ENCODE measurements at places on chromosomes 7 and 10.

DNA sequence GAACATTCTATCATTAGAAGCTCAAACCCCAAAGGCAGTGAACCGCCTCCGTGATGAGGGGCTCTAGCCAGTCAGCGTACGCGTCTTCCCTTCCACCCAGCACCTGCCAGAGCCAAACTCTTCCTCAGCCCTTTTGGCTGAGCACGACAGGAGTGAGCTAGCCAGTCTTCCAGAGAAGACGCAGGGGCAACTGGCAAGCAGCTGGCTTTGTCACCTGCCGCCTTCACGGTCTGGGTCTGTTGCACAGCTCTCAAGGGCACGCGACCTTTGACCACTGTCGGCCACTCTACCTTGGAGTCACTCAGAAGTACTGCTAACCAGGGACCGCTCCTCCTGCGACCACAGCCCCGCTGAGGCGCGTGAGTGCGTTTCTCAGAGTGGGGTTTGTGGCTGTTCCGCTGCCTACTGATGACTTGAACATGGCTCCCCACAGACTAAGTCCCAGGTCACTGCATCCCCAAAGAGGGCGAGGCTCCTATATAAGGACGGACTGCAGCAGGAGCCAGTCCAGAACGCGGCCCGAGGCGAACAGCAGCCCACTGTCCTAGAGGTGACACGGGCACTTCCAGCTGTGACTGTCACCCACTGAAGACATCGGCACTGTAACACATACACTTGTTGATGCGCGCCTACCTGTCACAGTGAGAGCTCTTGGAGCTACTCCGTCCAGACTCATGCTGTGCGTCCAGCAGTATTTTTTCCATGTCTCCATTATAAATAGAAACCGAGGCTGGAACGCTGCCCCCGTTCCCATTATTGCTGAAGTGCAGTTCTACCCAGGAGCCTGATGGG is 8.4 kb downstream of the BNIP3 start:
- no peak for DNase-seq

DNA sequence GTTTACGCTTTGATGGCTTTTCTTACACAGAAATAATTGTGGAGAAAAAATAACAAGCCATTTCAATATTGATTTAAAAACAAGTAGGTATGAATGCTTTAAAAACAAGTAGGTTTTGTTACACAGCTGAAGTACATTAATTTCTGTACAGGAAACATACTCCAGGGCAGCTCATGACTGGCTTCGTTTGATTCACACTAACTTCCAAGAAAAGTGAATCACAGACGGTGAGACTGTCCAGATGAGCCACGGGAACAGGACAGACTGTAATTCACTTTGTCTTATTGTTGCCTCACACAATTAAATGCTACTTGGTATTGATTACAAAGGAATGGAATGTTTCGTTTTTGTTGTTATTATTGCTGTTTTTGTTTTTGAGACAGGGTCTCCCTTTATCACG is 26.6 kb upstream of the SNX10 start:
- DNase-seq, result no peak

GRCh38 chr10:101444058-101444898 is 90.3 kb downstream of the BTRC start:
- no peak for DNase-seq

DNA sequence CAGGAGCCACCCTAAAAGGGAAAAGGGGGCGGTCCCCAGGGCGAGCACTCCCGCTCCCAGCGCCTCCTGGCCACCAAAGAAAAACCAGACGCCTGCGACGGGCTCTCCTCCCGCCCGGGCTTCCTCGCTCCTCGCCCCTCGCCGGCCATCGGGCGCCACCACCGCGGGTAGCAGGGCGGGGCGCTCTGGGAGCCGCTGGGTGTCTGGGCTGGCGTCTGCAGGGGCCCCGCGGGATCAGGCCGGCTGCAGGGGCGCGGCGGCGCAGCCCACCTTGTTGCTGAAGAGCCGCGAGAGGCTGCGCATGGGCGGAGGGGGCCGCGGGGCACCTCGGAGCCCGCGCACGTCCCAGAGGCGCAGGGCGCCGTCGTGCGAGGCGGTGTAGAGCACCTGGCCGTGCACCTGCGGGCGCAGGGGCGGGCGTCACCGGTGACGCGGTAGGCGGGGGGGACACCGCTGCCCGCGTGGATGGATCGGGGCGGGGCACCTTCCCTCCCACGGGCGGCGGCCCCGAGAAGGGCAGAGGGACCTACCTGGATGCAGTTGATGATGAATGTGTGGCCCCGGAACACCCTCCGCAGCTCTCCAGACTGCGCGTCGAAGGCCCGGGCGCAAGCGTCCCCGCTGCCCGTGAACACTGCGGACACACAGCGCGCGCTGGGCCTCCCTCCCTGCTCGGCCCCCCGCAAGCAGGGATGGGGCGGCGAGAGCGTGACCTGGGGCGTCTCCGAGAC is 28.3 kb downstream of the WDR86 start:
- peak; percentile 33 for DNase-seq

DNA sequence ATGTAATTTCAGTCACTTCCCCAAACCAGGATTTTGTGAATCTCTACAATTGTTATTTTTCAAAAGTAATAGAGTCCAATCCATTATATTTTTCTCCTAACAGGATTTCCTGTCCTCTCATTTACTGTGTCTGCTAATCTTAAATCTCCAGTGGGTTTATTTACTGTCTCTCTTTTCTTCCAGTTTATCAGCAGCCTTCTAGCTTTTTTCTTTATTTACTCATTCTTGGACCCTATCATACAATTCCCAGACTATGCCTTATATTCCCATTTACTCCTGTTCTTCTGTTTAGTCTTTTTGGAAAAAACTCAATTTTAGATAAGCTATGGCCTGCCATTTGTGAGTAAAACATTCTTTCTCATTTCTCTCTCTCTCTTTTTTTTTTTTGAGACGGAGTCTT is 94.7 kb downstream of the STK31 start:
- DNase-seq, result no peak

DNA sequence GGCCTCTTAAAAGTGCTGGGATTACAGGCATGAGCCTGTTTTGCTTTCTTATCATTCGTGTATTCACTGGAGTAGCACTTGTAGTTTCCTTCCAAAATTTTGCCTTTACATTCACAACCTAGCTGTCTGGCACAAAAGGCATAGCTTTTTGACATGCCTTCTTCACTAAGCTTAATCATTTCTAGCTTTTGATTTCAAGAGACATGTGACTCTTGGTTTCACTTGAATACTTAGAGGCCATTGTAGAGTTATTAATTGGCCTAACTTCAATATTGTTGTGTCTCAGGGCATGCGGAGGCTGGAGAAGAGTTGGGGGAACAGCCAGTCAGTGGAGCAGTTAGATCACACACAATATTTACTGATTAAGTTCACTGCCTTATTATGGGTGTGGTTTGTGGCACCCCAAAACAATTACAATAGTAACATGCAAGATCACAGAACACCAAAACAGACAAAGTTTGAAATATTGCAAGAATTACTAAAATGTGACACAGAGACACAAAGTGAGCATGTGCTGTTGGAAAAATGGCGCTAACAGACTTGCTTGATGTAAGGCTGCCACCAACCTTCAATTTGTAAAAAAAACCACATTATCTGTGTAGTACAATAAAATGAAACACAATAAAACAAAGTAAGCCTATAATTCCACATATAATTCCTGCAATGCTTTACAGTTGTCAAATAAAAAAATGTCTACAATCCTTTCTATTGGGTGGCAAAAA is 43.1 kb downstream of the BRAF start:
- DNase-seq, result no peak

DNA sequence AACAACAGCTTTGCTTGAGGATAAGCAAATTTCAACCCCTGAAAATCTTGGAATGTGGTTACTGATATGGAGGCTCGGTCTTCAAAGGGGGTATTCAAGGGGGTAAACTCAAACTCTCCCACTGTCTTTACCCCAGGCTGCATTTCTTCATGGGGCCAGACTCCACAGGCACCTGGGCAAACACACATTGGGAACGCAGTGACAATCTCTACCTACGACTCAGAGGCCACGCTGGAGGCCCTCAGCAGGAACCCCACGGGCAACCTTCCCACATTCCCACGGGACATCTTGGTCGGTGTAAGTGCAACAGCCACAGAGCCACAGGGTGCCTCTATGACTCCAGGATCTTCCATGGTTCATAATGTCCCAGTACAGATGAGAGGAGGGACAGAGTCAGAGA is 2.2 kb upstream of the INSIG1 start:
- no peak for DNase-seq

- DNase-seq, result no peak
These were observed 2.2 kb downstream of the FZD8 start for GRCh38 chr10:35639728-35640401.

- no peak for DNase-seq
These were observed 161.7 kb downstream of the ADARB2 start for GRCh38 chr10:1575481-1576244.

DNA sequence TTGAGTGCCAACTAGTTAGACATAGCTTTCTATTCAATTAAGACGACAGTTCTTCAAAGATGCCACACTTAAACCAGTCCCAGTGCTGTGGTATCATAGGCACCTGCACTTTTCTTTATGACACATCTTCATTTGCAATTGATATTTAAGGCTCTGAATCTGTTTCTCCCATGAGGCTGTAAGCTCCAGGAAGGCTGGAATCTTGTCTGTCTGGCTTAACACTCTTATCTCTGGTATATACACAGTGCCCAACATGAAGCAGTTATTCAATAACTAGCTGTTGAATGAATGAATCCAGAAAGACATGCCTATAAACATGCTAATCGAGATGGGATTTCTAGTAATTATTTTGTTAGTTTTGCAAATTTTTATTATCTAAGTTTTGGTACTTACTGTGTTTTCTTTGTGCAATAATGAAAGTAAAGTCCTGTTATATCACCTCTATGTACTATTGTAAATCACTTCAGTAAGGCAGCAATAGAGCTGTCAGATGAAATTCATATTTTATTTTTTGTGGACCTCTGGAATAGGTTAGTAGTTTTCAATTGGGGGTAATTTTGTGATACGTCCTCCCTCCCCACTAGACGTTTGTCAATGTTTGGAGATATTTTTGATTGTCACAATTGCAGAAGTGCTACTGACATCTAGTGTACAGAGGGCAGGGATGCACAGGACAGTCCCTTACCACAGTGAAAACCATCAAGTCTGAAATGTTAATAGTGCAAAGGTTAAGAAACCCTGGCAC is 51.3 kb upstream of the STEAP4 start:
- no peak for DNase-seq

GRCh38 chr7:53603461-53603860 is 568.0 kb downstream of the POM121L12 start:
- DNase-seq, result no peak

GRCh38 chr10:118594392-118595063 is 920 bp downstream of the PRLHR start:
- DNase-seq, result no peak

GRCh38 chr10:77231884-77232610 is 405.6 kb downstream of the KCNMA1 start:
- no peak for DNase-seq

DNA sequence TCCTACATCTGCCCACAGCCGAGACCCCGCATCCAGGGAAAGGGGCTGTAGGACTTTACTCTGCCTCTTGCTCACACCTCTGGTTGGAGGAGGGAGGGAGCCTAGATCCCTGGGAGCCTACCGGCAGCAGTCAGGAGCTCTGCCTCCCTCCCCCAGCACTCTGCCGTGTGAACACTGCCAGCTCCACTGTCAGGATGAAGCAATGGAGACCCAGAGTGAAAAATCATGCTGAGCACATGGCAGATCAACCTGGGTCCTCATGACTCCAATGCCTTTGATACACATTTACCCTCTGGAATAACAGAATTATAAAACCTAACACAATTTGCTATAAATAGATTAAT is 477.7 kb downstream of the TNS3 start:
- DNase-seq, result no peak

All from activated CD8-positive, alpha-beta memory T cell treated with anti-CD3 and anti-CD28 coated beads for 1 hour (primary cell).